ENCODE measurements at places on chromosomes 1 and 21.

DNA sequence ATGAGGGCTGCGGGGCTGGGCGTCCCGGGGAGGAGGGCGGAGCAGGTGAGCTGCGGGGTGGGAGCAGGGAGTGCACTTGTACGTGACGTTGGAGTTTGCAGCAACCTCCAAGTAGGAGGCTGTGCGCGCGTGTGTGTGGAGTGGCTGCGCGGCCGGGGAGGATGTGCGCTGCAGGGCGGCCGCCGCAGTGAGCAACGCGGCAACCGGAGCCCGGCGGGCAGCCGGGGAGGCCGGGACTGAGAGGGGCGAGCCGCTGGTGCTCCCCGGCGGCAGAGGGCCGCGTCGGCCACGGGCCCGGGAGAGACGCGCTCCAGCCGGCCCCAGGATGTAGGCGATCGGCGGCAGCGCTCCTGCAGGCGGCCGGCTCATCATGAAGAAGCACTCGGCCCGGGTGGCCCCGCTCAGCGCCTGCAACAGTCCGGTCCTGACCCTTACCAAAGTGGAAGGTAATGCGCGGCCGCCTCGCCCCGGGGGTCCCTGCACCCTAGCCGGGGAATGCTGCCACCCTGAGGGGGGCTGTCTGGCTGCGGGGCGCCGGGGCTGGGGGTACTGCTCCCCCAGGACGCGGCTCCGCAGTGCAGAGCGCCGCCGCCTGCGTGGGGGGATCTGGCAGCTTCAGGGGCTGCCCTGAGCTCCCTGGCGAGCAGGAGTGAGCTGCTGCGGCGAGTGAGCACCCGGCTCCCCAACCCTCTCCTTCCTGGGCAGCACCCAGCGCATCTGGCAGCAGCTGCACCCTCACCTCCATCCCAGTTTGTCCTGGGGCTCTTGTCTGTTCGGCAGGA, 158.9 kb upstream of the COA6 start:
- no peak for DNase-seq

DNA sequence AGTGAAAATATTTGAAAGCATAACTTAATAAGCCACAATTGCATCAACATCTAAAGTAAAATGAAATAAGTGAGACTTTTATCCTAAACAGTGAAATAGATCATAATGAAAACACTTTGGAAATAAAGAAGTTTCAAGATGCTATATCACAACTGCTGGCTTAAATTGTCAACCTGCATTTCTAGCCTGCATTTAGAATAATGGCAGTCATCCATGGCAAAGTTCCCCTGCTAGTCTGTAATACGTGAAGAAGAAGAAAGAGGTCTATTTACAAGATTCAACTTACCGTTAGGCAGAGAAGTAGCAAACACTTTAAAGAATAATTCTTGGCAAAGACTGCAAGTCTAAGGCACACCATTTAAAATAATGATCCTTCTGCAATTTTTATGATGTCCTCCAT, 133.6 kb downstream of the DPYD start:
- no peak for DNase-seq

DNA sequence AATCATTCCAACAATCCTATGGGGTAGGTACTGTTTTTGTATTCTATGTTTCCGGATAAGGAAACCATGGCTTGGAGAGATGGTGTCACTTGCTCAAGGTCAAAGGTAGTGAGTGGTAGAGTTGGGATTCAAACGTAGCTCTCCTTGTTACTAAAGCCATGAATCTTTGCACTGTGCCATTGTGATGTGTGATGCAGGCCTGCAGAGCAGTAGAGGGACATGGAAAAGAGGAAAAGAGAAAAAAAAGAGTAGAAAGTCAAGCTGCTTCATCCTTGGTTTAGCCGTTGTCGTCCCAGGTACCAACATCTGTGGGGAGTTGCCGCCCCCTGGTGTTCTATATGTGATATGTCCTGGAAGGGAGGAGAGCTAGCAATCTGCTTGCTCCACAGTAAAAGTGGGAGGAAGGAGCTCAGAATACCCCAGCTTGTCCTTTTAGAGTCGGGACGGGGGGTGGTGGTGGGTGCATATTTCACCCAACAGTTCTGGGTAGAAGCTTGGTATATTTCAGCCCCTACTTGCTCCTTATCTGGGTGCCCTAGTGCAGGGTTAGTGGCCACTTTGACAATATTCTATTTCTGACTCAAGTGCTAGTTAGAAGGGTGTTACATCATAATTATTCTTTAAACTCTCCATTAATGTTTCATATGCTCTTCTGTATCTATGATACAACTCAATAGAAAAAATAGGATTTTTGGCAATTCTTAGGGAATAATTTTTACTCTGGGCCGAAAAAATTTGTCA, 98.4 kb downstream of the EBNA1BP2 start:
- DNase-seq = peak; percentile 75

DNA sequence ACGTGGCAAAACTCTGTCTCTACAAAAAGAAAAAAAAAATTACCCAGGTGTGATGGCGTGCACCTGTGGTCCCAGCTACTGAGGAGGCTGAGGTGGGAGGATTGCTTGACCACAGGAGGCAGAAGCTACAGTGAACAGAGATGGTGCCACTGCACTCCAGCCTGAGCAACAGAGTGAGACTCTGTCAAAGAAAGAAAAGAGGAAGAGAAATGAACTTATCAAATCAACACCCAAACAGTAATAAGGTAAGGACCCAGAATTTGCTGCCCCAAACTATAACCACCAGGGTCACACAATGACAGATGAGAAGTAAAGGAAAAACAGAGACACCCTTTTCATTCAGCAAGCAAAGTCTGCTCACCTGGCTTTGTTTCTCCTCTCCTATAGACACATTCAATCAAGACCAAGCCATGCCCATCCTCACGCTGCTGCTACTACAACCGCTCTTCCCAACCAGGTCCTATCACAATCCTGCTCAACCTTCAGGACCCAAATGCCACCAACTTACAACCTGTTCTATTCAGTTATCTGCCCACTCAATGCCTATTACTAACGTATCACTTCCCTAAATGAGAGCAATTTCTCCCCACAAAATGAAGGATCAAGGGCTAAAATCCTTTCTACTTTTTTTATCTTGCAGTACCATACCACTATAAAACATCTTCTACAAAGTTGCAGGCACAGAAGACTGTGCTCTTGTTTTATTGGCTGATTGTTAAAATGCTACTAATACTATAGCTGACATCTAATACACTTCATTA, 183.5 kb downstream of the RERE start:
- no peak for DNase-seq

DNA sequence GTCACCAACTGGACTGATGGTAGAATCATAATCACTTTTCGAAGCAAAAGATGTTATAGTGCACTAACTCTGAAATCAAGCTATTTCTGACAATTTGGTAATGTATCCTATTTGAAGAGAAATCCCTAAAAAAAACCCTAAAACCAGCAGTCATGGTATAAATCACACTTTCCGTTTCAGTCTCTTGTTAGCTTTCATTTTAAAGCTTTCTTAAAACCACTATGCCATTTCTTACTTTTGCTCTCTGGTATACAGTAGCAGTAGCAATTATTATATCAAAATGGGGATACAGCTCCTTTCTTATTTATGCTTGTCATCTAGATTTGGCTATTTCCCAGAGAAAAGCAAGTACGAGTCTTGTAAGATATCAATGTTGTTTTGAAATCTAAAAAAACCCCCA, 323.3 kb downstream of the KCTD3 start:
- no peak for DNase-seq

DNA sequence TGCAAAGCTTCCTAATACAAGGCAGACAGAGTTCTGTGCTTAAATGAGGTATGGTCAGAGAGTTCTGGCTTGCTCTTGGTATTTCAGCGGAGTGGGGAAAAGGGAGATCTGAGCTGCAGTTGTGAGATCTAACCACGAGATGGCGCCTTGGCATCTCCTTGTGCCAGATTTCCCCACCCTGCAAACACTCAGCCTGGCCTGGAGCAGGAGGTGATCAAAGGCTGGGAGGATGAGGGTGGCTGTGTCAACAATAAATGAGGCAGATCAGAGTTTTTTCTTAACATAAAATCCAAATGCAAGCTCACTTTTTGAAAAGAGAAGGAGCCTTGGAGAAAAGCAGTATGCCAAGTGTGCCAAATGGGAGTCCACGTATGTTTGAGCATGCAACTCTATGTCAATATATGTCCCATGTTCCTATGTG, 4.1 kb upstream of the TFAP2E start:
- peak; percentile 42 for DNase-seq

DNA sequence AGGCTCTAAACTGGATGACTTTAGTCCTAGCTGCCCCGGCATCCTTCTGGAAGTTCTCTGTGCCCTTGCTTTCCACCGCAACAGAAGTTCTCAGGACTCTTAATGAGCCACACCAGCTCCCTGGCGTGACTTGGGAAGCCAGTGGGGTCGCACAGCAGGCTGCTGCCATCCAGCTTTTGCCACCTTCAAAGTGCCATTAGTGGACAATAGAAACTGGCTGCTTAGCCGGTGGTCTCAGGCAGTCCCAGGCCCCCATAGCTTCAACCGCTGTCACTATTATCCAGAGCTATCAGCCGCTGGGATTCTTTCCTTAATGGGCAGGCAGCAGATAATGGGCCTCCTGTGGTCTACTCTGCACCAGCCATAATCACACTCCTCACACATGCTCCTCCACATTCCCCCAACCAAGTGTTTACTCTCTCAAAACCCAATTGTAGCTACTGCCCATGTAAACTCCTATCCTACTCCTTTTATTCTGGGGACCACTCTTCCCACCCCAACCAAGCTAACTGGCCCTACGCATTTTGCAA, 37.3 kb downstream of the PLEKHA6 start:
- no peak for DNase-seq

DNA sequence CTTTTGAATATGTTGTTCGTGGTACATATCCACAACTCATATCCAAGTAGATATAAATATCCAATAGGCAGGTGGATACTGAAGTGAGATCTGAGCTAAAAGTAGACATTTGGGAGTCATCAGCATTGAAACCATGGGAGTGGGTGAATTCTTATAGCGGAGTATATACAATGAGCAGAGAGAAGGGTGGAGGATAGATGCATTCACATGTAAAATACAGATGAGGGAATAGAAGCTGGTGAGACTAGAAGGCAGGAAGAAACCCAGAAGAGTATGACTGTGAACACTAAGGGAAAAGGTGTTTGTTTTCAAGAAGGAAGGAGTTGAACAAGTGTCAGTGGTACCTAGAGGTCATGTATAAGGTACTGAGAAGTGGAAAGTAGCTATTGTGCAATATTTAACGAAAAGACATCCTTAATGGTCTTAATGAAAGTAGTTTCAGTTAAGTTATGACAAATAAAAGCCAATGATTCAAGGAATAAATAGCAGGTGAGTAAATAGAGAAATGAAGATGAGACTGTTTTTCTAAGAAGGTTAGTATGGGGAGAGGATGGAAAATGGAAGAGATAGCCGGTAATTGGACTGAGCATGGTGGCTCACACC, 181.6 kb upstream of the CACYBP start:
- no peak for DNase-seq

GRCh38 chr1:201632364-201632952, 93.5 kb downstream of the NAV1 start:
- DNase-seq = no peak

DNA sequence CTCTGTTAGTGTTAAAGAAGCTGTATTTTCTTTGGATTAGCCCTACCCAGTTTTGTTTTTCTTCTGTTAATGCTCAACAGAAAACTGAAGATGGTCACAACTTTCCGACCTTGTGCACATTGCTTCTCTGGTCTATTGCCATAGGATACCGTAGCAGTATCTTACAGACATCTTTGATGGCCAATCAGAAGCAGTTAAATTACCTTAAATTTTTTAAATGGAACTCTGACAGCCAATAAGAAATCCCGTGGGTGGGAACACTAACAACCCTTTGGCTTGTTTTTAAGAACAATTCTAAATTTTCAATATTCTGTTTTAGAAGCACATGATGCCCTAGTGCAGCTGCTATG, 17.2 kb downstream of the NFYC start:
- DNase-seq = peak; percentile 84

DNA sequence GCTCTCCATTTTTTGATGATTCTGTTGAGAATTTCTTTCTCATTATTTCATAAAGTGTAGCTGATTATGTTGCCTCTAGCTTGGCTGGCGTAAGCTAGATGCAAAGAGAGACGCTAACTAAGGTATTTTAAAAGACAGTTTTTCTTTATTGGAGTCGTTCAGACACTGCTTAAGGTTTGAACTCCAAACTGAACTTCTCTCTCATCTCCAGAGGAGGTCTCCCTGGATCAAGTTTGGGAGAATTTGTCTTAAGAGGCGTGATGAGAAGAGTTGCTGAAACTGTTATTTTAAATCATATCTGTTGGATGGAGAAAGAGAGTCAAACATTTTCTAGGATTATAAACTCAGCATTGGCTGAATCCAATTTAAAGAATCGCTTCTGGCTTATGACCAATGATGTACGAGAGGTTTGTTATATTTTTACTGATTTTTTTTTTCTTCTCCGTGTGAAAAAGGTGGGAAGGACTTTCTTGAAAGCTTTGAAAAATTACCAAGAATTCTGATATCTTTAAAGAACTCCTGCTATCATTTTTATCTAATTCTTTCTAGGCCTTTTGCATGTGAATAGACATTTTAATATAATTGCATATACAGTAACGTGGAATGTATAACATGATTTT, 34.0 kb downstream of the MAP3K7CL start:
- DNase-seq = peak; percentile 50

DNA sequence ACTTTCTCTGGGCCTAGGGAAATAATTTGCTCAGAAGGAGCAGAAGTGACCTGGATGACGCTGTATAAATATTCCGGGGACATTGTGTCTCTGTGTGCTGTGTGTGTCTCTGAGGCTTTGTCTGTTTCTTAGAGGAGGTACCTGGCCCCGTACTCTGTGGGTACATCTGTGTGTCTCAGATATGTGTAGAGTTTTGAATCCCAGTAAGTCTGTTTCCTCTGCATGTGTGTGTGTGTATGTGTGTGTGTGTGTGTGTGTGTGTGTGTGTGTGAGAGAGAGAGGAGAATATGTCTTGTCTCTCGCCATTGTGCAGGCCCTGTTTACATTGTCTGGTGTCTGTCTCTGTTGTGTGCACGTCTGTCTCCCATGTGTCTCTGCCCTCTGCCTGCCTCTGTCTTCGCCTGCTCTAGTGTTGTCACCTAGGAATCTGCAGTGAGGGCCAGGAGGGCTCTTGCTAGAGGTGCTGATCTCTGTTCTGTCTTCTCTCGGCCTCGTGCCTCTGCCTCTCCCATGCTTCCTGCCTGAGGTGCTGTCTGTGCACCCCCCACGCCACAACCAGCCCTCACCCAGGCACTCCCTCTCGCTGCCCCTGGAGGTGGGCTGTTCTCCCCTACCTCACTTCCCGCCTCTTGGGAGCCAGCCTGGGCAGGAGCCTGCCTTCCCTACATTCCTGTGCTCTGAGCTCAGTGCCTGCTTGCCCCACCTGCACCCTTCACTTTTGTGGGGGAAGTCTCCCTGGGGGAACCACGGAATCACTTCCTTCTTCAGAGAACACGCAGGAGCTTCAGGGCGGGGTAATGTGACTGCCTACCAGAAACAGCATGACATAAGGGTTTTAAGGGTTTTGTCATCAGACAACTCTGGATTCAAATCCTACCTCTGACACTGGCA, 5.9 kb downstream of the MAP7D1 start:
- peak; percentile 39 for DNase-seq

DNA sequence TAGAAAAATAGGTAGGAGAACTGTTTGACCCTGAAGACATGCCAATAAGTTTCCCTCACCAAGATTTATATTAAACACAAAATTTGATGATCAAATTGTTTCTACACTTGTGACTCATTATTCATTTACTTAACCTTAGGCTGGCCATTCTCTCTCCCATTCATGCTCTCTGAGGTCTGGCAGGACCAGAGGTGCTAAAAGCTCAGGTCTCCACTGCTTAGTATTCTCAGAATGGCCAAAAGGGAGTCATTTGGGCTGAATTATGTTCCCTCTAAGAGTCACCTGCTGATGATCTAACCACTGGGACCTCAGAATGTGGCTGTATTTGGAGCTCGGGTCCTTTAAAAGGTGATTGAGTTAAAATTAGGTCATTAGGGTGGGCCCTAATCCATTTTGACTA, 47.1 kb upstream of the ATP1B1 start:
- no peak for DNase-seq

Data from dermis microvascular lymphatic vessel endothelial cell (primary cell).